T-helper 9 cell (primary cell): ENCODE measurements at places on chromosomes 5 and 9.
A peak's percentile ranks its signal among the peaks of the same experiment; 100 is the strongest.

DNA sequence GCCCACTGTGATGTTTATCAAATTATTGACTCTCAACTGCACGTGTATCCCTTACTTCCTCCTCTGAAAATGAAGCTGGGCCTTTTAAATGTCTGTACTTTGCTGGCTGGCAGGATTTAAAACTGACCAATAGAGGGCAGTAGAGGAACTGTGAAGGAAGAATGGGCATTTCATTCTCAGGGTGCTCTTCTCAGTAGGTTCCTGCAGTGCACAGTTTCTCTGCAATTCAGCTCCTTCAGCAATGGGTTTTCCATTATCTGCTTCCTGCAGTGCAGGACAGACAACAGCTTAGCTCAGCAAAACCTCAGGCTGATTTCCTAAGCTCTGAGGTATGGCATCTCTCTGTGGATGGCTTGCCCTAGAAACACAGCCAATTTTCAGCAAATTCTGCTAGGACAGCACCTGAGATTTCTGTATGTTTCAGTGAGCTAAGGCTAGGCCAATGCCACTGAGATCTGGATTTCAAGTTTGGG, 298.4 kb upstream of the PRDM9 start:
- no peak for DNase-seq

GRCh38 chr5:171776770-171777759, 8.6 kb upstream of the SMIM23 start:
- no peak for DNase-seq

- DNase-seq, result no peak
Observed at GRCh38 chr9:126347911-126348760, 21.5 kb downstream of the MVB12B start.

GRCh38 chr5:126354012-126354857, 69.0 kb upstream of the GRAMD2B start:
- no peak for DNase-seq

GRCh38 chr5:50325237-50325832, 115.8 kb downstream of the EMB start:
- no peak for DNase-seq

DNA sequence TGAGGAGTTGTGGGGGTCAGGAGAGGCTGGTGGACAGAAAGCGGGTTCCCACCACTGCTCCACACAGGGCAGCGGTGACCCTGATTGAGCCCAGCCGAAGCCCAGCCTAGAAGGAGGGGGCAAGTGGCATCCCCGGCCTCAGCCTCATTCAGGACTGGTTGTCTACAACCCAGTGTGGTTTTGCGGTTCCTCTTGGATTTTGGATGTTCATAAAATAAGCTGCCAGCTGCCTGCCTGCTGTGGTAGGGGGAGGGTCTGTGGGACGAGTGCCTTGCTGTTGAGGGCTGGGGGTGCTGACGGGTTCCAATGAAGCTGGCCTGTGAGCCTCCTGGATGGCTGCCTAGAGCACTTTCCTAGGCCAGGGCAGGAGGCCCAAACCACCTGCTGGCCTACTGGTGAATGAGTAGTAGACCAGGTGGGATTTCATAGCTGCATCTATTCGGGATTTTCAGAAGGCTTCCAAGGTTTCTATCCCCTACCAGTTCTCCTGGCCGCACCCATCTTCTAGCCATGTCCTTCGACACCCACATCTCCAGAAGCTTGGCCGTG, 102.4 kb downstream of the NDFIP1 start:
- no peak for DNase-seq

- DNase-seq, result no peak
Observed at GRCh38 chr9:130054325-130054786, 650 bp downstream of the GPR107 start.

DNA sequence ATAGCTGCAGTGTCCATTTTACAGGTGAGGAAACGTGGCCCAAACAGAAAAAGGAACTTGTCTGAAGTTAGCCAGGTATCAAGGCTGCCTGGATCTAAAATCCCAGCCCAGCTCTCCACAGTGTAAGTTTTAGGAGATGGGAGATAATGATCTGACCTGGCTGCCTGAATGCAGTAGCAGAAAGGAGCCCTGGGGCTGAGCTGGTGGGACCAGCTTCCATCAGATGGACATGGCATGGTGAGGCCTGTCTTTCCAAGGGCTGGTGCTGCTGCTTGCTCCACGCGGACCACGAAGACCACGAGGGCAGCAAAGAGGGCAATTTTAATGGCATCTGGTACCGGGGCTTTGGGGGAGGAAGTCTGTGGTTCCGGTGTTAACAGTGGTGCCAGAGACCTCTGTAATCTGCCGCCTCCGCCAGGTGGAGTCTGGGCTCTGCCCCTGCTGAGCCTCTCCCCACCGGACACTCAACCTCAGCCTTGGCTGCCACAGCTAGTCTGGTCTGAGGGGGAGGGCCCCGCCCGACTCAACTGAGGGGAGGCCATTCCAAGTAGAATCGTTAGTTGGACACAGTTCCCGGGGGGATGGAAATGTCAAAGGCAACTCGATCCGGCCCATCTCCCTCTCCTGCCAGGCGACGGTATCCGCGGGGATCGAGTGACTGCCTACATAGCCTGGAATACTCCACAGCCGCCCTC, 650 bp downstream of the MYORG start:
- DNase-seq, result peak; percentile 43

DNA sequence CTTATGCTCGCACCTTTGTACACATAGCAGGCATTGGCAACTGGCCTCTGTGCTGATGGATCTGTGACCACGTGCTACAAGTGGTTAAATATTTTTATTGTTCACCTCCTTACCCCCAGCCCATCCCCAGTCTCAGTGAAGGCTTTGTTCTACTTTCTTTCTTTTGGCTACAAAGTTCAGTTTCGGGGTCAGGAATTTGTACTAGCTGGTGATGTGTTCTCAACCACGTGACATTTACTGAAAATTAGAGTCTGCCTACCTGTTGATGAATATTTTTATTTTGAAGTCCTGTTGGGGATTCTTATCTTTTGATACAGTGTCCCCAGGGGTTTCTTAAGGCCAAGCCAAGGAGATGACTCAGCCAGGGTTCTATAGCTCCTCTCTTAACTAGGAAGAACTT, 47.8 kb downstream of the C9orf57 start:
- DNase-seq, result no peak

- DNase-seq, result no peak
Observed at GRCh38 chr5:40333459-40334241, 346.1 kb upstream of the PTGER4 start.

DNA sequence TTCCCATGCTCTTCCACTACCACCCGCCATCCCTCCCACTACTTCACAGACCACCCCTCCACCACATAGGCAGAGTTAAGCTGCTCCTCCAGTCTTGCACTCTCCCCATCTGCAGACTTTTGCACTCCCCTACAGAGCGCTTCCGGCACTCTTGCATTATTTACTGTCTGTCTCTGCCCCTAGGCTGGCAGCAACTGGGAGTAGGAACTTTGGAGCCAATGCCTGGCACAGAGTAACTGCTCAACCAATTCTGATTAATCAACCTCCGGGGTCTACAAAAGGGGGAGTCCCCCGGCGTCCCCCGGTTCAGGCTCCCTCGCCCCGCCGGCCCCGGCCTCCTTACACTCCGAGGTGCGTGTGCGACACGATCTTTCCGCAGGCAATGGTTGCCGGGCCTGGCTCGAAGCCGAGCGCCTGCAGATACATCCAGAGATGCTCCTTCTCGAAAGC, 498 bp downstream of the HAUS6 start:
- peak; percentile 14 for DNase-seq

DNA sequence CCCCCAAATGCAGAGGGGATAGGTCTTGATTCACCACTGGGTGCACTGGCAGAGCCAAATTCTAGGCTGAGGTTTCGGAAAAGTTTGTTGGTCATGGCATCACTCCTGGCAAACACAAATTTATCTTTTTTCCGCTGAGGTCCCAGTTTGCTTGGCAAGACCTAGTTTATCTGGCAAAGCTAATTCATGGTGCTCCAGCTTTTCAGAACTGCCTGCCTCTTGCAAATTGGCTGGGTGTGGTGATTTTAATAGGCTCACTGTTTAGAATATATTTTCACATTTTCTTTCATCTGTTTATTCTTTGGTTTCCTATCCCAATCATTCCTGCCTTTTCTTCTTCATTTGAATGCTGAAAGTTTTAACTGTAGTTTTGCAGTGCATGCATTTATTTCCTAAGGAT, 50.5 kb upstream of the MAMDC2 start:
- DNase-seq, result no peak

- no peak for DNase-seq
Observed at GRCh38 chr9:38685535-38685934, 34.4 kb downstream of the FAM240B start.

- DNase-seq, result no peak
Observed at GRCh38 chr5:59598547-59598874, 295.0 kb downstream of the PDE4D start.

DNA sequence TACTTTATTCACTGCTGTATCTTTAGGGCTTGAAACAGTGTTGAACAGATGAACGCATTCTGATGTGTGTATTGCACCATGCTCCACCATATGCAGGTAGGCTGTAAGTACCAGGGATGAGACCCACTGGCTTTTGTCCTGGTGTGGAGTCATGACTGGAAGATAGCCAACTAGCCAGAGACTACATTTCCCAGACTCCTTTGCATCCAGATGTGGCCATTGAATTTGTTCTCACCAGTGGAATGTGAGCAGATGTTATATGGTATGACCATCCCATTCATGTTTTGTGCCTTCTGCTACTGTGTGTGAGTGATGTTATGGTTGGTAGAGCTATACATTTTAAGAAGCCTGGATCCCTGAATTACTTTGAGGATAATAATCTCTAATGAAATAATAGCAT, 7.4 kb upstream of the FBXL7 start:
- no peak for DNase-seq

DNA sequence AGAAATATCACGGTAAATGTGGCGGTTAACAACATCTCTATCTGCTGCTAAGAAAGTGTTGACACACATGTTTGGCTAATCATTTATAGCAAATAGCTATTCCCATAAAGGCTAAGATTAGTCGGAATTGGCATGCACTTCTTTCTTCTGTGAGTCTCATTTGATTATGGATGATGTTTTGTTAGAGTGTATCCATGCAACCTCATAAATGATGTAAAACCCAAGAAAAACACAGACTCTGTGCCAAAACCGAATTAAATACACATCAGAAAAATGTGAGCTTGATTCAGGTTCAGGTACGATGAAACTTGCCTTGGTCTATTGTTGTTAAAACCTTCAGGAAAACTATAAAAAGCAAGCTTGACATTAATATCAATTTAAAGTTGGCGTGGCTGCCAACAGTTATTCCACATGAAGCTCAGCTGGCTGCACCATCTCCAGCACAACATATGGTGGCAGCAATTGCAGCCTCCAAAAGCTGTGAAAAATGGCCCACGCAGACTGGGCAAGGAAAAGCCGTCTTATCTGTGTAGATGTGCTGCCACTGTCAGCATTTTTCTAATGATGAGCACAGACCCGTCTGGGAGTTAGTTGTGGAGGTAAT, 41.1 kb upstream of the ICE1 start:
- DNase-seq, result no peak

DNA sequence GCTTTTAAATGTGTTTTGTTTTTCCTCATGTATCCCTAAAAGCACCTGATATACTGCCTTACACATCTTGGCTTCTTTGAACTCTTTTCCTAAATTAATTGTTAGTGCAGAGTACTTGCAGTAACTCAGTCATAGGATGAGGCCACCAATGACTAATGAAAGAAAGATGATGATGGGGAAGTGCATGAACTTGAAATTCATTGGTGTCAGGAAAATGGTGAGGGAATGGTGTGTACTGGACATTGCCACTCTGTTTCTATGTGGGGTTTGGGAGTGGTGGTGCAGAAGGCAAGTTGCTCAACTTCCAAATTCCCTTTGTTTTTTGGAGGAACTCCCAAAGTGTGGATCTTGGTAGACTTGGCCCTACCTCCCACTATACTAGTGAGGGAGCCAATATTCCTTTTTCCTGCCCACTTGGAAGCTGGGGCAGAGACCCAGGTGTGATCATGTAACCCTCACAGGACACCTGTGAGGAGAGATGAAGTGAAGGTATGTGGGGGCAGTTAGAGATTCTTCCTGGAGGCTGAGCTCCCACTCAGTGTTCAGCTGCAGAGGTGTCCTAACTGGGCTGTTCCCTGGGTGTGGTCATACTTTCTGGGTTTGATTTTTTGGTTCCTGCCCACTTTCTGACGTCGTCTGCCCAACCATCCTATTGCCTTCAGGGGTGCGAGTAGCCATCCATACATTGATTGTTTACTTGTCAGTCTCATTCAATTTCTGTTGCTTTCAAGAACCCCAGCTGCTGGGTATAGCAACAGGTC, 298.5 kb downstream of the MAST4 start:
- DNase-seq, result no peak

DNA sequence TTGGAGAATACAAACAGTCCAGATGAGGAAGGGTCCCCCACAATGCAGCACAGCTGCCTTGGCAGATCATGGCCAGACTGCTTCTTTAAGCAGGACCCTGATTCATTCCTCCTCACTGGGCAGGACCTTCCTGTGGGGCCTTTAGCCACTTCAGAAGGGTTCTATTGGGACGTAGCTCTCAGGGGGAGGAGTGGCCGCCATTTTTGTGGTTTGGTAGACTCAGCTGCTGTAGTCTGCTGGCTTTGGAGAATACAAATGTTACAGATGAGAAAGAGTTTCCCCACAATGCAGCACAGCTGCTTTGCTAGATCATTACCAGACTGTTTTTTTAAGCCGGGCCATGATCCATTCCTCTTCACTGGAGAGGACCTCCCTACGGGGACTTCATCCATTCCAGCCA, 57.4 kb downstream of the TMEM38B start:
- no peak for DNase-seq

DNA sequence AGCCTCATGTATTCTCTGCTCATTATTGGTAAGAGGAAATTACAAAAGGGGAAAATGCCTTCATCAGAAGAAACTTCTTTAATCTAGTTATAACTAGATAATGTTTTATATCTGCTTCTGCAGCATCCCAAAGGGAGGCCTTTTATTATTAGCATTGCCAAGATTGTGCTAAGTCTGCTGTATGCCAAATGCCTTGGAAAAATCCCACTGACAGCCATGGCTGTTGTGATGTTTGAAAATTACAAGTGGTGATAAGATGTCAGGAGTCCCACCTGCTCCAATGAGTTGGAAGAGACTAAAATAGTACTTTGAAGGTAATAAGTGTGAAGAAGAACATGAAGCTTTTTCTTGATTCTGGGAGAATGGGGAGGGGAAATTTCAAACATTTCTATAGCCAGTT, 345.0 kb downstream of the GABRB2 start:
- DNase-seq, result no peak

GRCh38 chr5:139574641-139575312, 13.6 kb downstream of the UBE2D2 start:
- DNase-seq, result no peak

- peak; percentile 95 for DNase-seq
Observed at GRCh38 chr9:100098887-100099721, at the start of the genes ERP44 and INVS. ERP44 (minus strand) TSS chr9:100099000; CDS start chr9:100098840, 160 bp downstream. INVS (plus strand) TSS chr9:100099243; CDS start chr9:100104522, 5,279 bp downstream.

- DNase-seq, result no peak
Observed at GRCh38 chr5:82798676-82799075, 278.5 kb downstream of the TMEM167A start.

GRCh38 chr9:72144756-72145492, 4.3 kb upstream of the GDA start:
- no peak for DNase-seq

DNA sequence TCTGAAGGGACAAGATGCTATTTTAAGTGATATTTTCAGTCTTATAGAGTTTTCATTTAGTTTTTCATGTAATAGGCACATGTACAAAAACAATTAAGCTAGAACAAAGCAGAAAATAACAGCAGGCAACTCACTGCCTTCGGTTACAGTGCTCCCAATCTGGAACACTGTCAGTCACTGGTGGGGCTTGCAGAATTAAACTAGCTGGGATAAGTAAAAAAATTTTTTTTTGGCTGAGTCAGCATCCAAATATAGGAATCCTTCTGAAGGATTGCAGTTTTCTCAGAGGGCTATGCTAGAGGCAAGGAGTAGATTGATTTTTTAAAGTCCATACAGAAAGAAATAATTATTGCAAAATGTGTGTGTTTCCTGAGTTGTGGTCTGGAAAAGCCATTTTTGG, 250.2 kb upstream of the RFX3 start:
- no peak for DNase-seq
